Activated naive CD8-positive, alpha-beta T cell treated with anti-CD3 and anti-CD28 coated beads, Interleukin-2, amount 10 ng/mL, durations not matched to agents 7 days and 5 days (primary cell): ENCODE measurements at places on chromosomes 5 and 9.

DNA sequence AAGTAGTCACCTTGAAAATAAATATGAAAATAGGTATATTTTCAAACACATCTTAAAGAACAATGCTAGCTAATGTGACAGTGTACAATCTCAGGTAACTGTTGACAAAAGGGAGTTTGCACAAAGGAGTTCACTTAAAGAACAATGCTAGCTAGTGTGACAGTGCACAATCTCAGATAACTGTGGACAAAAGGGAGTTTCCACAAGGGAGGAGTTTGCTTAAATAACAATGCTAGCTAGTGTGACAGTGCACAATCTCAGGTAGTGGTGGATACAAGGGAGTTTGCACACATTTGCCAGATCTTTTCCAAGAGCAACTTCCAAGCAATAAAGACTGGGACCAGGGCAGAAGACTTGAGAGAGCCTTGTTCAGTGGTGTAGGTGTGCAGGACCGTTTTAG, 442.9 kb upstream of the FTMT start:
- DNase-seq = no peak

- DNase-seq = no peak
Measured at GRCh38 chr9:114729706-114730105, 47.7 kb upstream of the TEX48 start.

GRCh38 chr9:137053944-137054931, at the start of gene ENTPD2:
ENTPD2 (minus strand) TSS chr9:137054061; CDS start chr9:137053997, 64 bp downstream.
- DNase-seq = peak; percentile 70

DNA sequence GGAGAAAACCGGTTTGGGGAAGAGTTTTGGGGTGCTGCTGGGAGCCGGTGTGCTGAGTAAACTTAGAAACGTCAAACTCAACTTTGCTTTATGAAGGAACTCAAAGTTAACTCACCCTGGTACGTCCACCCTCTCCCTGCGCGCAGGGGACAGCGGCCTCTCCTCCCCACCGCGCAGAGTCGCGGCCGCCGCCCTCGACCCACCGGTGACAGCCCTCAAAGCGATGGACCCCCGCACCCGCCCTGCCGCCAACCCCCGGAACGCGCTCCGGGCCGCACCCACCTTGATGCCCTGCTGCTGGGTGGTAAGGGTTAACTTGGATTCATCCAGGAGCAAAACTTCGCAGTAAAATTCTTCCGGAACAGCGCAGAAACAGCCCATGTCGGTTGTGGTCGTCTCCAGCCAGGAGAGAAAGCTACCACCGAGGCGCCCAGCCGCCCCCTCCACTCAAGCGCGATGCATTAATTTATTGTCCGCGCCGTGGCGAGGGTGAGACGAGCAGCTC, 366 bp downstream of the EPB41L4A start:
- peak; percentile 32 for DNase-seq

DNA sequence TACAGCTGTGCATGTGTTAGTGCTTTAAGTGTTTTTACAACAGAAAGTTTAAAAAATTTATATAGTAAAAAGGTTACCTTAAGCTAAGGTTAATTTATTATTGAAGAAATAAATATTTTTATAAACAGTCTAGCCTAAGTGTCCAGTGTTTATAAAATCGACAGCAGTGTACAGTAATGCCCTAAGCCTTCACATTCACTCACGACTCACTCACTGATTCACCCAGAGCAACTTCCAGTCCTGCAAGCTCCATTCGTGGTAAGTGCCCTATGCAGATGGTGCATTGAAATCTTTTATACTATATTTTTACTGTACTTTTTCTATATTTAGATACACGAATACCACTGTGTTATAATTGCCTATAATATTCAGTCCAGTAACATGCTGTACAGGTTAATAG, 159.1 kb downstream of the ROR2 start:
- no peak for DNase-seq
